Subcutaneous preadipocyte (primary cell): ENCODE measurements at places on chromosomes 5 and 9. TPM values are rescaled to one million over a fixed set of nuclear protein-coding genes. Genes with fewer than 3 reads are reported as not detected.

Gene MUSK
- total RNA-seq: under 0.01 TPM in 1 of 2 replicates, not detected in the other

Gene TMEFF1
- total RNA-seq: under 0.01 and 0.78 TPM in 2 replicates

Gene FCHO2
- total RNA-seq: 14.0 and 17.2 TPM in 2 replicates

Gene PLK2
- total RNA-seq: 16.2 and 23.5 TPM in 2 replicates

Gene IER5L
- total RNA-seq: 39.5 and 47.0 TPM in 2 replicates

Gene PCDHGA4
- 1.5 and 3.5 TPM in 2 replicates for total RNA-seq

Gene PCDHGB3
- total RNA-seq: 2.2 and 2.9 TPM in 2 replicates

Gene LHFPL2
- total RNA-seq: 18.7 and 24.8 TPM in 2 replicates

Gene CDKN2A
- 24.0 and 26.5 TPM in 2 replicates for total RNA-seq

Gene ARAP3
- total RNA-seq: 2.9 and 4.1 TPM in 2 replicates

Gene OTP
- not detected in 2 replicates for total RNA-seq

Gene MOB3B
- total RNA-seq: under 0.01 TPM in 2 replicates

Gene ZBTB43
- 8.8 and 71.7 TPM in 2 replicates for total RNA-seq

Gene THOC3
- total RNA-seq: 35.4 and 50.0 TPM in 2 replicates

Gene SLC6A7
- not detected in 2 replicates for total RNA-seq

Gene PCDHB9
- total RNA-seq: under 0.01 TPM in 2 replicates

Gene FOXD4
- total RNA-seq: under 0.01 and 0.39 TPM in 2 replicates

Gene EQTN
- not detected in 2 replicates for total RNA-seq

Gene ORM1
- not detected in 2 replicates for total RNA-seq

Gene SKP1
- 115 and 151 TPM in 2 replicates for total RNA-seq

Gene CDX1
- not detected in 2 replicates for total RNA-seq

Gene OLFM1
- 6.5 and 10.7 TPM in 2 replicates for total RNA-seq

Gene PGM5
- total RNA-seq: 0.78 and 4.0 TPM in 2 replicates

Gene ARID3C
- under 0.01 TPM in 1 of 2 replicates, not detected in the other for total RNA-seq

Gene IRX4
- 0.59 and 1.1 TPM in 2 replicates for total RNA-seq

Gene PDE6A
- total RNA-seq: not detected in 2 replicates

Gene FBP2
- total RNA-seq: under 0.01 TPM in 1 of 2 replicates, not detected in the other

Gene PRRT1B
- not detected in 2 replicates for total RNA-seq

Gene IRF1
- total RNA-seq: 11.0 and 15.6 TPM in 2 replicates

Gene PSAT1
- 42.0 and 49.2 TPM in 2 replicates for total RNA-seq

Gene PTPN3
- total RNA-seq: 0.98 and 1.5 TPM in 2 replicates

Gene LRRTM2
- under 0.01 and 0.39 TPM in 2 replicates for total RNA-seq

Gene SPATA31D4
- not detected in 2 replicates for total RNA-seq

Gene PLGRKT
- total RNA-seq: 13.2 and 17.6 TPM in 2 replicates

Gene SH3TC2
- 0.37 and 1.2 TPM in 2 replicates for total RNA-seq

Gene RNF180
- total RNA-seq: 0.37 and 0.59 TPM in 2 replicates

Gene NR4A3
- total RNA-seq: 0.20 and 0.37 TPM in 2 replicates

Gene TAF11L8
- not detected in 2 replicates for total RNA-seq

Gene SLC6A3
- under 0.01 TPM in 1 of 2 replicates, not detected in the other for total RNA-seq

Gene ARL14EPL
- total RNA-seq: 0.20 TPM in 1 of 2 replicates, not detected in the other

Gene LRRC19
- total RNA-seq: not detected in 2 replicates

Gene MZB1
- under 0.01 TPM in 1 of 2 replicates, not detected in the other for total RNA-seq

Gene PAPPA
- total RNA-seq: 26.8 TPM in 2 replicates

Gene MLANA
- total RNA-seq: 0.20 TPM in 1 of 2 replicates, not detected in the other

Gene ARL15
- 14.7 and 22.1 TPM in 2 replicates for total RNA-seq

Gene INSYN2B
- 6.6 and 18.4 TPM in 2 replicates for total RNA-seq

Gene TUSC1
- total RNA-seq: 7.4 and 9.2 TPM in 2 replicates

Gene F12
- total RNA-seq: 0.37 and 0.39 TPM in 2 replicates

Gene ENTPD2
- not detected in 2 replicates for total RNA-seq
